Stimulated activated CD8-positive, alpha-beta memory T cell treated with anti-CD3 and anti-CD28 coated beads, Interleukin-7, amount 100 ng/mL, for 1 hour (primary cell): ENCODE measurements at places on chromosomes 4 and X.

GRCh38 chrX:115912372-115912897 lies 258.1 kb upstream of the AGTR2 start:
- no peak for DNase-seq

- no peak for DNase-seq
Observed at GRCh38 chr4:55395218-55395528, 584 bp upstream of the TMEM165 start.

- DNase-seq = no peak
Observed at GRCh38 chrX:150879855-150880807, 18.3 kb downstream of the CD99L2 start.

DNA sequence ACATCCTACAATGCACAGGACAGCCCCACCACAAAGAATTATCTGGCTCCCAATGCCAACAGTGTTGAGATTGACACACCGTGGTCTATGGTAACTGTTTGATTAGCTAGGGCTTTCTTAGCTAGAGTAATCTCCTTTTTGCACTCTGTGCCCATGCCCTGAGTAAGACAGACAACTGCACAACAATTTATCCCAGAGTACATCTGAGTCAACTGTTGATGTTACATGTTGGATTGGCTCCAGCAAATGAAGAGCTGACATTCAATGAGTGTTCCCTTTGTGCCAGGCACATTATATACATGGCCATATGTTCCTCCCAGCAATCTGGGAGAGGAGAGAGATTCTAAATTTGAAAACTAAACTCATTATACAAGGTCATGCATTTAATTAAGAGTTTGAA lies 3.9 kb upstream of the FAM9C start:
- DNase-seq = no peak

- DNase-seq = no peak
Observed at GRCh38 chr4:120005527-120005926, 61.1 kb downstream of the MAD2L1 start.

DNA sequence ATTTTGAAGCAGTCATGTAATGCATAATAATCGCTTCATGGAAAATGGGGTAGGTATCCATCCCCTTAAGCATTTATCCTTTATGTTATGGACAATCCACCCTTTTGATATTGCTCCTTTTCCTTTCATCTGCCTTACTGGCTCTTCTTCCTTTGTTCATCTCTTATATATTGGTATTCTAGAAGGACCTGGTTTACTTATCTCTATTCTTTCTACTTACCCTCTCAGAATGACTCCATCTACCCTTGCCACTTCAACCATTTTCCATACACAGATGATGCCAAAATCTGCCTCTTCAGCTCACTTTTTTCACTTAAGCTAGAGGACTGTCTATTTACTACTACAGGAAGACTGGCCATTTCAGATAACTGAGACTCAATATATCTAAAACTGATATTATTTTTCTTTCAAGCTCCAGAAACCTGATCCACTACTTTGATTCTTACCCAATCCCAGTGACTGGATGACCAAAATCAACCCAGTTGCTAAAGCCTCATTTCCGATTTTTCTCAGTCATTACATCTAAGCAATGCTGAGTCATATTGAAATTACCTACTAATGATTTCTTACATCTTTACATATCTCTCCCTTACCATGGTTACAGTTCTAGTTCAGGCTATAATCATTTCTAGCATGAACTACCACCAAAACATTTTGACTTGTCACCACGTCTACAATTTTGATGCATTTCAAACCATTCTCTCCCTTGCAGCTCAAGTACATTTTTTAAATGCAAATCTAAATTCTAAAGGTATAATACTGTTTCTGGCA lies 93.7 kb downstream of the FAAH2 start:
- DNase-seq = no peak

- no peak for DNase-seq
Observed at GRCh38 chrX:121221322-121221977, 174.0 kb downstream of the GLUD2 start.

DNA sequence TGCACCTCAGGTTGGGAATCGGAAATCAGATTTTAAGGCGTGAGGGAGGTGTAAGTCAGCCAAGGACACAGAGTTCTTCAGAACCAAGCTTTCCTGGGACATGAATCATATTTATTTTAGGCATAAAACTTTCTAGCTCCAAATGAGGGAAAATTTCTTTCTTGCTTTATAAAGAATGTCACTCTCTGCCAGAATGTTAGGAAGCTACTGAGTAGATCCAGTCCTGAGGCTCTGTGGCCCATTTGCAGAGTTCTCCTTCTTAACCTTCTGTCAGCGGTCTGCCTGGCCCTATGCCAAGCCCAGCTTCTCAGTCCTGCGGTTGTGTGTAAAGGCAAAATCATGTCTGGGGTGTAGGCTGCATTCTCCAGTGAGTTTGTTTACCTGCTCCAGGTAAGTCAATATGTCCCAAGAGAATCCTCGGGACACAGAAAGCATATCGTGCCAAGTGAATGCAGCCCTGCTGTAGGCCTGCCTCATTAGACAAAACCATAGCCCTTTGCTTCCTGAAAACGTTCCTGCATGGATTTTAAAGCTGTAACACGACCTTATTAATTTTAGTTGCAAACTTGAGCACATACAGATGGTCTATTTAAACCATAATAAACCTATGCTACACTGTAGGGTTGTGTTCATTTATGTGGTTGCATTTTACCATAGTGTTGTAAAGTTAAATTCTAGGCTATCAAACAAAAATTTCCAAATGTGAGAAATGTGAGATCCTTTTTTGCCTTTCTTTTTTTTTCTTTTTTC lies 29.2 kb upstream of the CCNI start:
- DNase-seq = no peak

- no peak for DNase-seq
Observed at GRCh38 chrX:122584981-122585380, 599.1 kb upstream of the GRIA3 start.

DNA sequence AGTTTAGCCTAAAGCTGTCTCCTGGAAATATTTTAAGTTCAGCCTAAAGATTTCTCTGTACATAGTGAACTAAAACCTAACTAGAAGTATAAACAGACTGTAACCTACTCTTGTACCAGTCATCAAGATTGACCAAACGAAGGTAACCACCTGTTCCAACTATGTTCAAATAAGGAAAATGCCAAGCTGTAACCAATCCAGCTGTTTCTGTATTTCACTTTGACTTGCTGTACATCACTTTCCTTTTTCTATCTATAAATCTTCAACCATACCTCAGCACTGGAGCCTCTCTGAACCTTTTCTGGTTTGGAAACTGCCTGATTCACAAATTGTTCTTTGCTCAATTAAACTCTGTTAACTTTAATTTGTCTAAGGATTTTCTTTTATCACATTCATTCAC lies 3.1 kb upstream of the CYSLTR1 start:
- DNase-seq = no peak
